Globus pallidus (tissue), 1 donor: ENCODE measurements at places on chromosomes 6 and 20.
A peak's percentile ranks its signal among the peaks of the same experiment; 100 is the strongest.

DNA sequence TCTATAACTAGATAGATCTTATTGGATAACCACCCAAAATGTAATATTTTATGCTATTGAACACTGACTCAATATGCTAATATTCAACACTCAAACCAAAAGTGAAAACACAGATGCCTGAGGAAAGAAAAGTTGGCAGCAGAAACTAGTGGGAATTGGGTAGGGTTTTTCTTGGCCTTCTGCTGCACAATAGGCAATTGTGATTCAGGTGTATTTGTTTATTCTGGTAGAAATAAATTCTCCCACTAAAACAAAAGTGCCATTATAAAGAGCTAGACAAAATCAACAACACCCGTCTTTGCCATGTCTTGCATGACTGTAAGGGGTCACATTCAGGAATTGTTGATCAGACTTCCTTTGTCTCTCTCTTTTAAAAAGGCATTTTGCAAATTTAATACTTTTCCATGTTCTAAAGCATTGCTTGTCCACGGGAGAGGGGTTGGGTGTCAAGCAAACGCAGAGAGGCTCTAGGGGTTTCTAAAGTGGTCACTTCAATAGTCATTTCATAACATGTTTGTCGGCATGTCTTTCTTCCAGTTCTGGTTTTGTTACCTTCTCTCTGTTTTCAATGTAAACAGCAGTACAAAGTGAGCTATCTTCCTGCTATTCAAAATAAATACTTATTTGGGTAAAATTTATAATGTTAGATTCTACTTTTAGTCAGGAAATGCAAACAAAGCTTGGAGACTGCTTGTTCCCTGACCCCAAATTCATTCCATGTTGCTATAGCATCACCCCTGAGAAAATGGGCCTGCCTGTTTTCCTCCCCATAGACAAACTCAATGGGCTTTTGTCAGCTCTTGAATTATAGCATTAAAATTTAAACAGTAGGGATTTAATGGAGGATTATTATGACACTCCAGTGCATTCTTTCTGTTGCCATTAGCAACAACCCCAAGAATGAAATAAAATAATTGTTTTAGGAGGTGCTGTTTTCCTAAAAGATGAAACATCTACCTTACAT lies 217.0 kb upstream of the CCN2 start:
- DNase-seq: peak; percentile 3

GRCh38 chr20:1469925-1470571 lies 3.4 kb upstream of the NSFL1C start:
- DNase-seq: peak; percentile 35

- no peak for DNase-seq
Measured at GRCh38 chr6:70135219-70136160, 167.4 kb downstream of the COL9A1 start.

DNA sequence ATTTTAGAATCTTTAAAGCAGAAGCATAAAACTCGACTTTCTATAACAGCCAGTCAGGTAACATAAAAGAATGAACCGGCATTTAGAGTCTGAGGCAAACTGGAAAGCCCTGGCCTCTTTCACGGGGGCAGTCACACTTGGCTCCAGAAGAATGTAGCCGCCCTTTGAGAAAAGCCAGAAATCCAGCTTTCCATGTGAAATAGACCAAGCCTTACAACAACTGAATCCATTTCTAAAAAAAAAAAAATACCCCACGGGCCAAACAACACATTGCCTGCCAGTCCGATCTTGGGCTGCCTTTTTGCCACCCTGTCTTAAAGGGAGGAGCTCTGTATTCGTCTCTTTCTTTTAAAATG lies 252.9 kb upstream of the TAB2 start:
- DNase-seq: no peak

DNA sequence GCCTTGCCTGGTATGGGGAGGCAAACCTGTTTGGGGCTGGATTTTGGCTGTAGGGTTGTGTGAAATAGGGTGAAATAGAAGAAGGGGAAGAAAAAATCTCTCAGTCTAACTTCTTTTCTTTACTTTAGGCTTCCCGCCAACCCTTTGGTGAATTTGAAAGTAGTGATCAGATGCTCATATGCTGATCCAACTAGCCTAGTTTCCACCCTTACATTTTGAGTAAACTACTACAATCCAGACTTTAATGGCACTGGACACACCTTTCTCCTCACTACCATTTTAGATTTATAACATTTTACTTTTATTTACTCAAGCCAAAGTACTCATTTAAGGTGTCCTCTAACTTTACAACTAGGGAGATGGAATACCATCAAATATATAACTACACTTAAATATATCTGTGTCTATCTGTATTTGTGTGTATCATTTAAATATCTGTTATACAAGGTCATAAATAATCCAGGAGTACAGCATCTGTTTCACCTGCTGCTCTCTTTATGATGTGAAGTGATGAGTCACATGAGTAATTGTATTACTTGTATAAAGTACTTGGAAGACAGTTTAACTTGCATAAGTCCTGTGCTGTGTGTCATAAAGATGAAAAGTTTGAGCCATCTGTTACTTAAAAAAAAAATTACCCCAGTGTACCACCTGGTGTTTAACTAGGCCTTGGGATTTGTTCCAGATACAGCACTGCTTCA lies 172.1 kb downstream of the CDKAL1 start:
- DNase-seq: no peak

DNA sequence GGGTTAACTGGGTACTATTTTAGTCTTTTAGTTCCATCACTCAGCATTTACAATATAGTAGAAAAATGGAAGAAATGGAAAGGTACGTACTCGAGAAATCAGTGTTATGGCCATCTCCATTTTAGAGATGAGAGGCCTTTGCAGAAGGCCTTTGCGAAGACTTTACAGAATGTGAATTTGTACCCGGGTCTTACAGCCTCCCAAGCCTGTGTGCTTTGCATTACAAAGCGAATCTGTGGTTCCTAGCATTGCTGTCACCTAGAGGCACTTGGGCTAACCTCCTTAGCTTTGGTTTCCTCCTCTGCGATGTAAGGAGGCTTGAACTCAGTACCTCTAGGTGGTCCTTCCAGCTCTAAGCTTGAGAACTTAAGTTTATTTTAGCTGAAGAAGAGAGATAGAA lies 10.9 kb downstream of the VAPB start:
- no peak for DNase-seq

DNA sequence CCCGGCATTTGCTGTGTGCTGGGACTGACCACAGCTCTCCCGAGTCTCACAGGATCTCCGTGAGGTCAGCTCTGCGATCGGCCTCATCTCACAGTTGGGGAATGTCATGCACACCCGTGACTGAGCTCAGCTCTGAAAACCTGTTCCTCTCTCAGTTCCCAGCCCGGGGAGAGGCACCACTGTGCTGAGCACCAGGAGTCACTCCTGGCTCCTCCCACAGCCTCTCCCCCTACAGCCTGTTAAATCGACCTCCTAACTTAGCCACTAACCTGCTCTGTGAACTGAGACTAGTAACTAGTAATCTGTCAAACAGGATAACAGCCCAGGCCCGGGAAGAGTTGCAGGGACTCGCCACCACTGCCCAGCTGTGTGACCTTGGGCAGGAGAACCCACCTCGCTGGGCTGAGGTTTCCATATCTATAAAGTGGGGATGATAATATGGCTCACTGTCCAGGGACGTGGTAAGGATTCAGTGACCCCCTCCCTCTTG lies 20.1 kb upstream of the NOL4L start:
- DNase-seq: peak; percentile 48
